Stimulated activated memory B cell treated with anti-CD40 and anti-IgM and Interleukin-4, amounts not matched to agents 10 μg/mL and 1 μg/mL and 100 μg/mL, for 72 hours (primary cell): ENCODE measurements at places on chromosomes 2 and 18.

GRCh38 chr2:65845442-65846182 is 413.2 kb upstream of the SPRED2 start:
- ATAC-seq = no peak

DNA sequence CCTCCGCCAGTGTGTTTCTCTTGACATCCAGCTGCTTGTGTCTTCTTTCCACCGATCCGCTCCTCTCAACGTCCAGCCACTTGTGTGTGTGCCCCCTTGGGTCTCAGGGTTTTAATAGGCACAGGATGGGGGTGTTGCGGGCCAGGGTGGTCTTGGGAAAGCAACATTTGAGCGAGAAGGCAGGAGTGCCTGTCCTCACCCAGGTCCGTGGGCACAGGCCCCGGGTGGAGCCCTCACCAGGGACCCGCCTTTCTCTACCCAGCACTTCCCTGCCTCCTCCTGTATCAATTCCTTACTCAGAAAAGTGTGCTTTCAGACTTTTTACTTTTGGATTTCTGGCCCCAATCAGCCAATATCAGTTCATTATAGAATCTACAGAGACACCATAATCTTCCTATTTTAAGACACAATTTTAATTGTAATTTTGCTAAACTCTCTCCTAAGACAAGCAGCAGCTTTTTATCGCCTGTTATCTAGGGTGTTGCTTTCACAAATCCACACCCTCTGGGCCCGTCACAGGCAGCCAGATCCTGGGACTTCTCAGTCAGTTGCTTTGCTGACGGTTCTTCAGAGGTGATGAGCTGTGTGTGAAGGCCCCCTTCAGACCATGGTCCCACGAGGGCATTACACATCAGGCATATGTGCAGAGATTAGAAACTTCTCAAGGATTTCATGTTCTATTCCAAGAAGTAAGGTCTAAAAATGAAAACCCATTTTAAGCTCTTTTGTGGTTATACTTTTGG is 96.0 kb upstream of the FHL2 start:
- no peak for ATAC-seq

- no peak for ATAC-seq
Observed at GRCh38 chr2:181857483-181857882, 34.0 kb upstream of the ITPRID2 start.

DNA sequence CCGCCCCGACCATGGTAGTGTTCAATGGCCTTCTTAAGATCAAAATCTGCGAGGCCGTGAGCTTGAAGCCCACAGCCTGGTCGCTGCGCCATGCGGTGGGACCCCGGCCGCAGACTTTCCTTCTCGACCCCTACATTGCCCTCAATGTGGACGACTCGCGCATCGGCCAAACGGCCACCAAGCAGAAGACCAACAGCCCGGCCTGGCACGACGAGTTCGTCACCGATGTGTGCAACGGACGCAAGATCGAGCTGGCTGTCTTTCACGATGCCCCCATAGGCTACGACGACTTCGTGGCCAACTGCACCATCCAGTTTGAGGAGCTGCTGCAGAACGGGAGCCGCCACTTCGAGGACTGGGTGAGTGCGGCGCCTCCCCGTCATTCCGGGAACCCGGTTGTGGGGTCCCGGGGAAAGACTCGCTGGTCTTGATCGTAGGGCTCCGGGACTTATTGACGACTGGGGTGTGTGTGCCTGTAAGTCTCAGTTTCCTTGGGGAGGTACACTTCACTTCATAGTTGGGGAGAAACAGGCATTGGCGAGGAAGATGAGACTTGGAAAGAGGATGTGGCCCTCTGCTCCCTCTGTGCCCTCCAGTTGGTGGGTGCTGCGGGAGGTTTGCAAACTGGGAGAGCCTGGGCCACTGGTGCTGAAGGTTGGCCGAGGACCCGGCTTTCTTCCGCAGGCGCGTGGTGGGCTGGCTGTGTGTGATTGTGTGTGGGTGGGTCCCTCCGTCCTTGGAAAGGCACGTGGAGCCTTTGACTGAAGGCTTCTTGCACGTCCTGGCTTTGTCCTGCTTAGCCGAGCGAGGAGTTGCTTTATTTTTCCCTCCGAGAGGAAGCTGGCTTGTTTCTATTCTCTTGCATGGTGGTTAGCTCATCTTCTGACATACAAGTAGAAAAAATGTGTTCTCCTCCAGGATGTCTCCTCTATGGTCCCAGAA is 886 bp downstream of the PRKCE start:
- ATAC-seq = no peak

- ATAC-seq = no peak
Observed at GRCh38 chr18:2146754-2147153, 424.6 kb downstream of the METTL4 start.

DNA sequence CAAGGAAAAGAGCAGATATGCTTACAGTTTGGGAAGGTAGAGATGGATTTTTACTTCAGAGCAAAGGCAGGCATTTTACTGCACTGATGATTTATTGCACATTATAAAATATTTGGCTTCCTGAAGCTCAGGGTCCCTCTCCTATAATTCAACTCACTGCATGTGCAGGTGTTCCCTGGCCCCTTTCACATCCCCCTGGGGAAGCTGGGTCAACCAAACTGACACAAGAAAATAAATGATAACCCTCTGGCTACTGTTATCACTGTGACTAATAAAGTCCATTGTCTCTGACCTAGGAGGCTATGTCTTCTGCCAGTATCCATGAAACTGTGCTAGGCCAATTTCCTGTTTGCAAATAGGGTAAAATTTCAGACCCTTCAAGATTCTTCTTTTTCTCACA is 163.1 kb downstream of the ARL6IP6 start:
- ATAC-seq = no peak

DNA sequence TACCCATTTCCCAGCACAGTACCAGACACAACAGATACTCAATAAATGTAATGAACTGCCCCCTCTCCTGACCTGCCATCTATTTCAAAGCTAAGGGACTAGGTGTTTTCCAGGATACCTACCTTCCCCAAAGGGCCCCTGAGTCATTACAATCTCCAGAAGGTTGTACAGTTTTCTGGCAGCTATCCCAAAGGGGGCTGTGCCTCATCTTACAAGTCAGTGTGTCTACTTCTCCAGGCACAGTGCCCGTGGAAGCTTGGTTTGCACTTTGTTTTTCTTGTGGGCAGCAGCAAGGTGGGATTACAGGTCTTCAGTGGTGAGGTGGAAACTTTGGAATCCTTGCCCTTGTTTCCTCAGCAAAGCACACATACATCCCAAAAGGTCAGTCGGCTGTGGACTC is 62.8 kb upstream of the CYP26B1 start:
- ATAC-seq = no peak

- ATAC-seq = no peak
Observed at GRCh38 chr2:207533461-207534008, 3.8 kb downstream of the CREB1 start.

- no peak for ATAC-seq
Observed at GRCh38 chr2:29325544-29325943, 210.3 kb downstream of the CLIP4 start.

DNA sequence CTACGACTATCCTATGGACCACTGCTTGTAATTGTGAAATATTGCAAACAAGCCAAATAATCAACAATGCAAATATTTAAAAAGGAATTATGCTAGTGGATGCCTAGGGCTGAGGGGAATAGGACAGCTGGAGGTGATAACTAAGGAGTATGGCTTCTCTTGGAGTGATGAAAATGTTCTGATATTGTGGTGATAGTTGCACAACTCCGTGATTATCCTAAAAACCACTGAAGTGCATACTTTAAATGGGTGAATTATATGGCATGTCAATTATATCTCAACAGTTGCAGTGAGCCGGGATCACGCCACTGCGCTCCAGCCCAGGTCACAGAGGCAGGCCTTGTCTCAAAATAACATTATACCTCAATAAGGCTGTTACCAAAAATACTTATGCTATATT is 125.1 kb upstream of the SH3BP4 start:
- no peak for ATAC-seq

DNA sequence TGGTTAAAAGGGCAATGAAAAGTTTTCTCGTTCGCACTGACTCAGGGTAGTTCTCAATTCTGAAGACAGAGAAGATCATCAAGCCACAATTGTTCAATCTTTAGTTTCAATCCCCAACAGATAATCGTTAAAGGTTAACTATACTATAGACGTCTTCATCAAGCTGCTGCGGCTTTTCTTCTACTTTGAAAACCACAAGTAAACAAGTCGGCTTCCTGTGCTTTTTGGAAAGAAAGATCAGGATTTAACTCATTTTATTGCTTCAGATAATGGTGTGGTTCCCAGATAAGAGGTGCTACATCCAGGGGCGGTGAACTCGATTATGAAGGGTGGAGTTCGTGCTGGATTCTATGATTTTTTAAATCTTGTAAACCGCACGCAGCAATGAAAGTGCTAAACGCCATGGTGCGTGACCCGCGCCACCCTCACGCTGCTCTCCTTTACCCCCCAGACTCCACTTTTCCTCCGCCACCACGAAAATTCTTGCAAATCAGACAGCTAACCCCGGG is 545 bp upstream of the CDCA7 start:
- ATAC-seq = no peak

DNA sequence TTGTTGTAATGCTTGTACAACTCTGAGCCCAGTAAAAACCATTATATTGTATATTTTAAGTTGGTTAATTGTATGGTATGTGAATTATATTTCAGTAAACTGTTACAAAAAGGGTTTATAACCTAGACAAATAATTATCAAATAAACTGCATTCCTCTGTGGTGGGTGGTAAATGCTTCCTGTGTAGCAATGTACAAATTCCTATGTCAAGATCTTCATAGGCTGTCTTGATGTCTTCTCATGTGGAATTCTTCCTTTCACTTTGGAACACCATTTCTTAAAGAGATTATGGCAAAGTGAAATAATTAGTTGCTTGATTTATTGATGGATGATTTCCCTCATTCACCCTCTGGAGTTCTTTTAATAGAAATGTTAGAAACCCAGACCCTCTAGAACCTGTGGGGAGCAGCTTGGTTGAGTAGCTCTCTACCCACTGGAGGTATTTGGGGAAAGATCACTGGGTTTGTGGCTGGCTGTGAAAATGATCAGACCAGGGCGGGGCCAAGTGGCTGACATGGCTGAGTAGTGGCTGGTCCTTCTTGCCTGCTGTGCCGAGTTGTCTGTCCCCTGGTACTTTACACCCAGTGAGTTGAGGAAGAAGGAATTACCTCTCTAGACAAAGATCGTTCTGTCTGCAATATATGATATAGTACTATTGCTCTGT is 22.4 kb upstream of the MGAT5 start:
- ATAC-seq = no peak

- no peak for ATAC-seq
Observed at GRCh38 chr2:7015007-7015950, 98.1 kb downstream of the RNF144A start.

- peak; percentile 65 for ATAC-seq
Observed at GRCh38 chr2:136384531-136385303, 266.8 kb upstream of the CXCR4 start.

GRCh38 chr2:131031875-131032274 is 61.4 kb downstream of the FAM168B start:
- ATAC-seq = no peak

- no peak for ATAC-seq
Observed at GRCh38 chr18:51617167-51617566, 419.7 kb upstream of the MEX3C start.

DNA sequence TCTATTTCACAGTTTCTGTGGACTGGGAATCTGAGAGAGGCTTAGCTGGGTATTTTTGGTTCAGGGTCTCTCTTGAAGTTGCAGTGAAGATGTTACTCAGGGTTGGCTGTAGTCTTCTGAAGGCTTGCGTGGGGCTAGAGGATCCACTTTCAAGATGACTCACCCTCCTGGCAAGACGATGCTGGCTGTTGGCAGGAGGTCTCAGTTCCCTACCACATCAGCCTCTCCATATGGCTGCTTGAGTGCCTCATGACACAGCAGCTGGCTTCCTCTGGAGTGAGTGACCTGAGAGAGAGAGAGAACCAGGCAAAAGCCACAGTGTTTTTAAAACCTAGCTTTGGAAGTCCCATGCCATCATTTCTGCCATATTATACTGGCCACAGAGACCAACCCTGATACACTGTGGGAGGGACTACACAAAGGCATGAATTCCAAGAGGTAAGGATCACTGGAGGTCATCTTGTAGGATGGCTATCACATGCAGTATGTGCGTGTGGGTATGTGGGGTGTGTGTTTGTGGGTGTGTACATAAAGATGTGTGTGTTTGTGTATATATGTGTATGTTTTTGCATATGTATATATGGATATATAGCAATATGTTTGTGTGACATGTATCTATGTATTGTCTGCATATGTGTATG is 25.1 kb downstream of the DNPEP start:
- ATAC-seq = peak; percentile 88

- ATAC-seq = no peak
Observed at GRCh38 chr2:76711490-76711889, 810.7 kb downstream of the LRRTM4 start.

- ATAC-seq = peak; percentile 22
Observed at GRCh38 chr18:46051731-46052461, 20.2 kb downstream of the PSTPIP2 start.

DNA sequence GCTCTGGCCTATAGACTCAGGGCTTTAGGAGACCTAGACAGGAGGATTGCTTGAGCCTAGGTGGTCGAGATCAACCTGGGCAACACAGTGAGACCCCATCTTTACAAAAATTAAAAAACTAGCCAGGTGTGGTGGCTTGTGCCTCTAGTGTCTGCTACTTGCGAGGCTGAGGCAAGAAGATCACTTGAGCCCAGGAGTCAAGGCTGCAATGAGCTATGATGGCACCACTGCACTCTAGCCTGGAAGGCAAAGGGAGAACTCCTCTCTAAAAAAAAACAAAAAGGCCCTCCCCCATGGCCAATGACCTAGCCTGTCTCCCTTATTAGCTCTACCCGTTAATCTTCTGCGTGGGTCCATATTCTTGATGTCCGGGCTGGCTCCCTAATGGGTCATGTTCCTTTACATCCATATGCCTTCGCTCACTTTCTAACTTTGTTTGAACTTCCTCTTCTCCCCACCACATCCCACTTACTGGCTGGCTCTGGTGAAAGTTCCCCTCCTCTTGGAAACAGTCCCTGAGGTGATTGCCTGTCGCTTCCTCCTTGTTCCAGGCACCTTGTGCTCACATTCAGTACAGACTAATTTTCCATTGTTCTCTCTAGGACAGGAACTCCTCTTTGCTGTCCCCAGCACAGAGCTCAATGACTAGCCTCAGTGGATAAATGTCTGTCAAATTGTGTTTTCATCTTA is 103.0 kb downstream of the AFF3 start:
- ATAC-seq = no peak
